ENCODE measurements at places on chromosomes 2 and 18.

DNA sequence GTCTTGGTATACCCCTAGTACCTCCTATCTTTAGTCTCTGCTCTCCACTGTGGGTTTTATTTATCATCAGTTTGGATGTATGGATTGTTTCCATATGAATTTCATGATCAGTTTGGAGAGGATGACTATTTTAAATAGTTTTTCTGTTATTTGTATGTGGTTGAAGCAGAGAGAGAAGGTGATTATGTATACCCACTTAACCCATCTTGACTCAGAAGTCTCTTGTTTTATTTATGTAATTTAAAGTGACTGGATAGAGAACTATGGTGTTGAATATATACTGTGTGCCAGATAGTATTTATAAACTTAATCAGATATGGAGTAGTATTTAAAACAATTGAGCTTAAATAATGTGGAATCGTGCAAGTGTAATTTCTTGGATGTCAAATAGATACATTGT lies 39.9 kb downstream of the SMAD4 start:
- DNase-seq = no peak

DNA sequence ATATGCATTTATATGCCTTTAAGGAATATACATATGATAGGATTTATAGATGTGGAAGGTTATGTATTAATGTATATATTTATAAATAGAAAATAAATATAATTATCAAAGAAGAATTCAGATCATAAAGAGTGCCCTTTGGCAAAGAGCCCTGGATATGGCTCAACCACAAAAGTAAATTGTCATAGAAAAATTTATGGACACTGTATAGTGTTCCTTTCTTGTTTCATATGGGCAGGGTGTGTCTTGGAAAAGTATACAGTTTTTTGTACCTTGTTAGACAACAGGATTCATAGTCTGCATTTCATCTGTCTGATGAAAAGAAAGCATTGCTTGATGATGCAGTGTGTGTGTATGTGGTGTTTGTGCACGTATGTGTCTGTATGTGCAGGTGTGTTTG lies 2.9 kb downstream of the UGT1A7 start:
- DNase-seq = no peak

- no peak for DNase-seq
Observed at GRCh38 chr2:12818416-12819102, 101.8 kb downstream of the TRIB2 start.

DNA sequence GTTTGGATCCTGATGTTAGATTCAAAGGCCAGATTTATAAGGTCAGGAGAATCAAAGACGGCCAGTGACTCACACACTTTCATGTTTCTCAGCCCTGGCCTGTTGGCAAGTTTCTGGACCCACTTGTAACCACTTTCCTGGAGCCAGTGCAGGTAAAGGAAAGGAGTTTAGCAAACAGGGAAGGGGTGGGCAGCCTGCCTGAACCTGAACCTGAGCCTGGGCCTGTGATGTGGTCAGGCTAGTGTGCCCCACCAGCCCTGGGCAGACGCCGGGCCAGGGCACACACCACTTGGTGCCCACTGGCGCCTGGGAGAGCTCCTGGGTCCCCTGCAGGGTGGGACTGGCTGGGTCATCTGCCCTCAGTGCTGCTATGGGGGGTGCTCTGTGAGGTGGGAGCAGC lies 100.5 kb upstream of the SPRED2 start:
- no peak for DNase-seq

- no peak for DNase-seq
Observed at GRCh38 chr18:9135081-9135911, 1.3 kb upstream of the ANKRD12 start.

DNA sequence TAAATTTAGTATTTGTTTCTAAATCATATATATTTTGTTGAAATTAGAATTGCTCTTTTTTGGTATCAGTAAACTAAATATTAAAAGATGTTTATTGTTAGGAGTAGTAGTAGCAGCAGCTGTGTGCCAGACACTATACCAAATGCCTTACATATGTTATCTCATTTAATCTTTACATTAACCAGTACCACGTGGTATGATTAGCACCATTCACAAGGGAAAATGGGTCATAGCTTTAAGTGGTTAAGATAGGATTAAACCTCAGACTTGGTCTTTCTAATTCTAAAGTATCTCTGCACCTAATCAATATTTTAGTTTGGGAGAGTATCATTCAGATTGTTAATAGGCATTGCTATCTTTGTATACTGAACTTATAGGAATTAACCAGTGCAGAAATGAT lies 29.0 kb downstream of the PSMD14 start:
- DNase-seq = no peak

GRCh38 chr2:235845245-235845644 lies 322.9 kb downstream of the GBX2 start:
- no peak for DNase-seq

GRCh38 chr2:133948610-133949290 lies 305.1 kb upstream of the MGAT5 start:
- DNase-seq = no peak

GRCh38 chr2:235573331-235574221 lies 79.7 kb downstream of the AGAP1 start:
- DNase-seq = no peak

- DNase-seq = no peak
Observed at GRCh38 chr2:106356291-106356690, 111.9 kb downstream of the RGPD3 start.

- no peak for DNase-seq
Observed at GRCh38 chr2:132915812-132916549, 246.0 kb upstream of the LYPD1 start.

DNA sequence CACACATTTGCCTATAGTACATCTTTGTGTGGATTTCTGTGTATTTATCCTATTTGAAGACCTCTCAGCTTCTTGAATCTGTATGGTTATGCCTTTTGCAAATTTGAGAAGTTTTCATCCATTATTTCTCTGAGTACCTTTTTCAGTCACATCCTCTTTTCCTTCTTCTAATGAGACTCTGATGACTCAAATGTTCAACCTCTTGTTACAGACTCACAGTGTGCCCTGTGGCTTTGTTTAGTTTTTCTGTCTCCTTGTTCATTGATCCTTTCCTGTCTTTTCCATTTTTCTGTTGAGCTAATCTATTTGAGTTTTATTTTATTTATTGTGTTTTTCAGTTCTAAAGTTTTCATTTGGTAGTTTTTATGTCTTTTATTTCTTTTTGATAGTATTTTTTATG lies 87.0 kb upstream of the LRP1B start:
- DNase-seq = no peak

DNA sequence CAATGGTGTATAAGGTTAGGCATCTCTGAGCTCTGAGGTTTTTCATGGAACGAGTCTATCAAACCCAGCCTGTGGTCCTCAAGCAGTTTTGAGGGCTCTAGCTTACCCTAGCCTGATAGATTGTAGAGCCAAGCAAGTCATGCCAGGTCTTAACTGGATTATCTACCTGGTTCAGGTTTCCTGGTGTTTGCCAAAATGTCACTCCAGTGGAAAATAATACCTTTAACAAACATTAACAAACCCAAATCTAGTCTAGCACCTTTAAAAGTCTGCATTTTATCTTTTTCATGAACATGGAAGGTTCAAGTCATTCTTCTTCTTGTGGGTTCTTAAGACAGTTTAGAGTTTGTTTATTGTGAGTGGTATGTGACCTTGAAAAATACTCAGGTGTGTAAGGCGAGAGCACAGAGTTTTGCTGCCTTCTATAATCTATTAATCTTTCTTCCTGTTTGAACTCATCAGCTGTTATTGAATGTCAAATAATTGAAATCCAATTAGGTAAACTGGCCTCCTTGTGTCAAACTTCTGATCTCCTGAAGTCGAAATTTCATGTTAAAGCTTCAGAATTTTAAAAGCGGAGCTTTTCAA lies 13.4 kb upstream of the ADGRF3 start:
- DNase-seq = no peak

GRCh38 chr2:226782092-226782713 lies 17.4 kb downstream of the IRS1 start:
- no peak for DNase-seq

- DNase-seq = no peak
Observed at GRCh38 chr2:219991116-219991515, 363.7 kb downstream of the SLC4A3 start.

- no peak for DNase-seq
Observed at GRCh38 chr2:156088587-156088986, 243.9 kb downstream of the NR4A2 start.

GRCh38 chr2:64784168-64785061 lies 130.7 kb upstream of the SERTAD2 start:
- DNase-seq = no peak
